IPS DF 6.9 (cell line): ENCODE measurements at places on chromosomes 7 and 10.

GRCh38 chr10:103062854-103063590 lies 130.1 kb downstream of the NT5C2 start:
- no peak for DNase-seq

- DNase-seq: no peak
Measured at GRCh38 chr7:99601656-99602310, 3.7 kb downstream of the TMEM225B start.

- no peak for DNase-seq
Measured at GRCh38 chr10:129689671-129690071, 222.6 kb downstream of the MGMT start.

GRCh38 chr7:157269341-157270059 lies 67.3 kb upstream of the DNAJB6 start:
- DNase-seq: no peak

- no peak for DNase-seq
Measured at GRCh38 chr10:92573091-92573797, 649 bp downstream of the IDE start.

- peak; percentile 18 for DNase-seq
Measured at GRCh38 chr10:101467286-101467770, 113.4 kb downstream of the BTRC start.

DNA sequence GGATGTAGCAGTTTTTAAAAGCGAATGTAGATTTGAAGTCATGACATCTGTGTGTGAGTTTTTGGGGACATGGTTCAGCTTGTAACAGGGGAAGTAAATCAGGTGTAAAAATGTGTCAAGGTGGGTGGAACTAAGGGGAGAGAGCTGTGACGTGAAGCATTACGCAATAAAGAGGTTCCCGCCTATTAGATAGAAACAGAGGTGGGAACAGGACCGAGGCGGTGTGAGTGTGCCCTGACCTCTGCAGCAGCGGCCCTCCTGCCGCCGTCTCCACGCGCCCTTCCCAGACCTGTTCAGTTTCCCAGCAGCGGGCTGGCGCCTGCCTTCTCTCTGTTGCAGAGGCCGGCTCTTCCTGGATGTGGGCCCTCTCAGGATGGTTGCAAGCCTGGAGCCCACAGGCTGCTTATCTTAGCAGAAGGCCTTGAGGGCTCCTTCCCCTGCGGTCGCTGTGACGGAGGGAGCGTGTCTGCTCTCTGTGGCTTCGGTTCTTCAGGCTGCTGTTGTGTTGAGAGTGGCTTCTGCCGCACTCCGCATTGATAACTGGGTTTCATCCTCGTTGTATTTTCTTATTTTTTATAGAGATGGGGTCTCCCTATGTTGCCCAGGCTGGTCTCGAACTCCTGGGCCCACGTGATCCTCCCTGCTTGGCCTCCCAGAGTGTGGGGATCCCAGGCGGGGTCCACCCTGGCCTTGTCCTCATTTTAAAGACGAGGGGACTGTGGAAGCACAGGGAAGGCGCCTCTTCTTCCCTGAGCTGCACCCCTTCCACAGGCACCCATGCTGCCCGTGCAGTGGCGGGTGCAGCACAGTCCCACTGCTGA lies 65.0 kb downstream of the DNAJB6 start:
- no peak for DNase-seq

DNA sequence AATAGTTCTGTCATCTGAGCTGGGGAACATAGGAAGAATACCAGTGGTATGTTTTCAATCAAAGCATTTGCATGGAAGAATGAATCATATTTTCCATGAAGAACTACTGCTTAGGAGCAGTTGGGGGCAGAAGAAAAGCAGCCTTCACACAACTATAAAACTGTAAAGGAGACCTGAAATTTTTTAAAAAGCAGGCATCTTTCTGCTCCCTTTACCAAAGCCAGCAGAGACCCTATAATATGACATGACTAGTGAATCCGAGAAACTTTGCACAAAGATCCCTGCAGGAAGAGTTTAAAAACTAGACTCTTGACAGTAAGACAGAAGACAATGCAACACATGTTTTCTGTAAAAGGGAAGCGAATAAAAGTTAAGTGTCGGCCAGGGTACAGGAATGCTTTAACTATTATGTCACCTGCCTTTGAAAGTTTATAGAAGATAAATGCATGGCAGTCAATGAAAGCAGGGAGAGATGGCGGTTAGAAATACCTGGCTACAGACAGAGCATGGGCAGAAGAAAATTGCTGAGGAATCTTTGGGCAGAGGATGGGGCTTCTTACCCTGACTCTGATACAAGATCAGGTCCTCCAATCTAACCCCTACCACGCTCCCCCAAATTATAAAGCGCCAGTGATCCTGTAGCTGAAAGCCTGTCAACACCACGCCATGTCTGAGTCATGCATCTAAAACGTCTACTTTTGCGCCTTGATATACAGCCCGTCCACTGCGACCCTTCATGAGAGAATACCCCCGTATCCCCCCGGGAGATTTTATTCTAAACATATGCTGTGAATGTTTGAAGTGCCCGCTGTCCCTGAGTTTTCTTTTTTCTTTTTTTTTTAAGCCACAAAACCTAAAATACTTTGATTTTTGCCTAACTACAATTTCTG lies 93.1 kb downstream of the GLI3 start:
- no peak for DNase-seq

- DNase-seq: no peak
Measured at GRCh38 chr10:84084342-84084741, 55.0 kb upstream of the GHITM start.

DNA sequence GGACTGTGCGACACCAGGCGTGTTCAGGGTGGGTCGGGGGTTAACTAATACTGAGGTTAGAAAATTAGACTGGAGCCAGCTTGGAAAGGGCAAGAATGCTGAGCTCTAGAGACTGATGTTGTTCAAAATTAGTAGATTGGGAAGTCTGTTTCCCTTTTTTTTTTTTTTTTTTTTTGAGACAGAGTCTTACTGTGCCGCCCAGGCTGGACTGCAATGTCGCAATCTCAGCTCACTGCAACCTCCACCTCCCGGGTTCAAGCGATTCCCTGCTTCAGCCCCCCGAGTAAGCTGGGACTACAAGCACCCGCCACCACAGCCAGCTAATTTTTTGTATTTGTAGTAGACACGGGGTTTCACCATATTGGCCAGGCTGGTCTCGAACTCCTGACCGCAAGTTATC lies 2.7 kb upstream of the CPVL start:
- DNase-seq: no peak

GRCh38 chr7:80070391-80070790 lies 64.2 kb upstream of the GNAI1 start:
- no peak for DNase-seq

DNA sequence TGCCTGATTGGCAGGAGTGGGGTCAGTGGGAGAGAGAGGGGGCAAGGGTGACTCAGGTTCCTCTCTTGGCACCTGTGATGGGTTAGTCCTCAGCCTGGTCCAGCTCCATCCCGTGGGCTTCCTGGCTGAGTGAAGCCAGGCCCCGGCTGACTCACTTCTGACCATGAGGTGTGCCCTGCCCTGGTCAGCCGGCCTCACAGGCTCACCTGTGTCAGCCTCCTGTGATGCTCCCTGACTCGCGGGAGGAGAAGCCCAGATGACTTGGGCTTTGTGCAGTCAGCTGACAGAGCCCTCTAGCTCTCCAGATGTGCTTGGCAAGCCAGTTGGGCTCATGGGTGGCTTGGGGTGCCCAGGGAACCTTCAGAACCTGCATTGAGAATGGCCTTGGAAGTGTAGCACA lies 16.0 kb upstream of the PPIF start:
- DNase-seq: no peak

DNA sequence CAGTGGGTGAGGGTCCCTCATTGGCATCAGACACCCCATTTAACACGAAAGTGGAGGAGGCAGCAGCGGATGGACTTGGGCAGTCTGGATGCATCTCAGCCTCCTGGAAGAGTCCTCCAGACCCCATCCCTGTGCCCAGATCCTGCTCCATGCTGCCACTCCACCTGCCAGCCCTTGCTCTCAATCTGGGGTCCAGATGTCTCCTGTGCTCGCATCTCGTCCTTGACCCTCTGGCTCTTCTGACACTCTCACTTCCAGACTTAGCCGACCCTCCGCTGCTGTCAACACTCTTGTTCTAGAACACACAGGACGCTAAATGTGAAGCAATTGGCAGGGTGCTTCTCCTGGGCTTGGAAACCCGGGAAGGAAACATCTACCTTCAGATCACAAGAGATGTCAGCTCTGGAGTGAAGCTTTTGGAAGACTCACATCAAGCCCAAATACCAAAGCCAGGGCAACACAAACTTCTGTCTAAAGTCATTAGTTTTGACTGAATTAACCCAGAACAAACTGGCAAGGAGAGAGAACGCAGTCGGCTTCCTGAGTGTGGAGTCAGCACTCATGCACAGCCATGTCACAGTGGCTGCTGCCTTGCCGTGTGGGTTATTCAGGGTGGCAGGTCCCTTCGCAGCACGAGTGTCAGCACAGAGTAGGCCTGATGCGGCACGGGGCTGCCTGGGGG lies 379.1 kb downstream of the TCERG1L start:
- no peak for DNase-seq

DNA sequence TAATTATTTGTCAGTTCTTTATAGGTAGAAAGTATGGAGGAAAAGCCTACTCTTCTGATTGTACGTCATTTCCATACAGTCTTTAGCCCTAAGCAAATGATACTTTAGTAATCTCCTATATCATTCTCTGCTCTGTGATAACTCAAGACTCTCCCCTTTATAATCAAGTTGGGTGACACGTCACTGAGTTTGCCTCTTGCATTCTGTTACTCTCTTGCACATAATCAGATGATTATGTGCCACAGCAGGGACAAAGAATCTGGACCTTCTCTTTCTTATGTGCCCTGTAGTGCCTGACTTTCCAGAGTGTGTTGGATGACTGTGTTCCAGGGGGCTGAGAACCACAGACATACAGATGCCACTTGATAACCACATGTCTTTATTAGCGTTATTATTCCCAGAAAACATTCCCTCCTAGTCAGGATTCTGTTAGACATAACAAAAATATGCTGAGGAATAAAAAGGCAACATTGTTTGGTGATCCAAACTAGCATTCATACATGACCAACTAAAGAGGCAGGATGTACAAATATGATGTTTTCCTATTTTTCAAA lies 116.4 kb upstream of the HGF start:
- DNase-seq: no peak

GRCh38 chr7:128842674-128843641 lies 12.8 kb downstream of the FLNC start:
- no peak for DNase-seq

DNA sequence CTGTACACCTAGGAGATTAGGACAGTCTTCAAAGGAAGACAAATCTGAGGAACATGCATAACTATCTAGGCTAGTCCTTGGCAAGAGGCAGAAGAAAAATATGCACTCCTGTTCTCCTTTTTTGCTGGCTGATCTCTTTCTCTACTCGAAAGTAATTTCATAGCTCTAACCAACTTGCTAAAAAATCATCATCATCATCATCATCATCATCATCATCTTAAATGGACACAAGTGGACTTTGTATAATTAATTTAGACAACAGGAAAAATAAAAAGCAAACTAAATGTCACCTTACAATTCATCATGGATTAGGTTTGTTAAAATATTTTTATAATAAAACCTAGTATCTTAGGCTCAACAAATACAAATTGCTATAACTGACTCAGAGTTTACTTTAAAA lies 47.2 kb upstream of the DKK1 start:
- no peak for DNase-seq

GRCh38 chr7:128158370-128158769 lies 82.7 kb upstream of the LEP start:
- DNase-seq: no peak

GRCh38 chr7:127761196-127761595 lies 109.2 kb downstream of the SND1 start:
- DNase-seq: no peak

GRCh38 chr7:71627651-71628050 lies 495.7 kb downstream of the GALNT17 start:
- DNase-seq: no peak

- peak; percentile 92 for DNase-seq
Measured at GRCh38 chr10:34994565-34995142, 95.5 kb downstream of the CUL2 start.

DNA sequence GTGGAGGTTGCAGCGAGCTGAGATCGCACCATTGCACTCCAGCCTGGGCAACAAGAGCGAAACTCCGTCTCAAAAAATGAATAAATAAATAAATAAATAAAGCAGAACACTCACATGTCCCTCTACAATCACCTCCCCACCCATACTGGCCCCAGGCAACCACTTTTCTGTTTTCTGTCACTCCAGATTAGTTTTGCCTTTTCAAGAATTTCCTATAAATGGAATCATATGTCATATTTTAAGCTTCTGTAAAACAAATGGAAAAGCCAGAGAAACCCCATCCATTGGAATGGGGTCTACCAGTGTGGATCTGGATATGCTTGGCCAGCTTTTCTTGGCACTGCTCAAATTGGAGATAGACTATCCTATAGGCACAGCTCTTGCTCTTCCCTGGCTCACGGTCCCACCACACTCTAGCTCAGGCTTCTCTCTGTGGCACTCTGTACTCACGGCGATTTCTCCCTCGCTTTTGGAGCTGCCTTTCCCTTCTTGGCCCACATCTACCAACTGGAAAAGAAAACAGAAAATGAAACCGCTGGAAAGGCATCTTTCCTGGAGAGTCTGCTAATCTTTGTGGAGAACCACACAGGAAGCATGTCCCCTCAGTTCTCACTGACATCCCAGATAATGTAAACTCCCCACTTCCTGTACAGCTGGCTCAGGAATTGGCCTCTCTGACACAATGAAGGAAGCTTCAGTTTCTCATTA lies 210.1 kb downstream of the JCAD start:
- no peak for DNase-seq

GRCh38 chr10:75040576-75040975 lies 70.9 kb upstream of the SAMD8 start:
- no peak for DNase-seq

GRCh38 chr7:134766779-134767519 lies 12.5 kb upstream of the CALD1 start:
- no peak for DNase-seq

DNA sequence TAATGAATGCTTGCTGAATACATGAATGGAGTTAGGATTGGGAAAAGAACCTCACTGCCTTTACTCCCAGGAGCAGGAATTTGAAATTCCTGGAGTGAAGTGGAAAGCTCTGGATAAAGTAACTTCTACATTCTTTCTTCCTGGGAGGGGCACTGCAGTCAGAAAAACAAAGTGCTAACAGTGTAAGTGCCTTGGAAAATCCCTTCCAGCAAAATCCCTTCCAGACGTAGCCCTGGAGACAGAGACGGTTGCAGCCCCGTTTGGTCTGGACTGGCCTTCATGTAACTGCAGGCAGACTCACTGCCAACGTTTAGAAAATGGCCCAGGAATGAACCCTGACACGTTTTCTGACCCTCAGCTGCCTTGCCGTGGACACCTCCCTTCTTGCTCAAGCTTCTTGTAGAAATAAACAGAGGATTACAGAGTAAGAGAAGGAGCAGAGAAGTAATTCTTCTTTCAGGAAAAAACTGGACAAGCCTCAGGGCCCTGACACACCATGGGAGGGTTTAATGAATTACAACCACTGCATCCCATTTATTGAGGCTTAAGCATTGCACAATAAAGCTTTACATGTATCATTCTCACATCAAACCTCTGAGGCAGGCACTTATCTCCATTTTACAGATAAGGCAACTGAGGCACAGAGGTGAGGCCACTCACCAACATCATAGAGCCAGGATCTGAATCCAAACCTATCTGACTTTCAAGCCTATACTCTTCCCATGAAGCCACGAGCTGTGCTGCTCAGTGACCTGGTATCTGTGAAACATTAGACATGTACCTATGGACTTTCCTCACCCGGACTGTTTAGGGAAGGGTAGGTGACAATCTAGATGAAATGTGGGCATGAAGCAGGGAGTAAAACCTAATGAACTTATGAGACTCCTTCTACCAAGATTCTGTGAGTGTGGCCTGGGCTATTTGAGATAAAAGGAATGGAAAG lies 7.8 kb downstream of the ITPRIP start:
- DNase-seq: no peak
